ENCODE measurements at places on chromosomes 6 and 20.
A peak's percentile ranks its signal among the peaks of the same experiment; 100 is the strongest.

DNA sequence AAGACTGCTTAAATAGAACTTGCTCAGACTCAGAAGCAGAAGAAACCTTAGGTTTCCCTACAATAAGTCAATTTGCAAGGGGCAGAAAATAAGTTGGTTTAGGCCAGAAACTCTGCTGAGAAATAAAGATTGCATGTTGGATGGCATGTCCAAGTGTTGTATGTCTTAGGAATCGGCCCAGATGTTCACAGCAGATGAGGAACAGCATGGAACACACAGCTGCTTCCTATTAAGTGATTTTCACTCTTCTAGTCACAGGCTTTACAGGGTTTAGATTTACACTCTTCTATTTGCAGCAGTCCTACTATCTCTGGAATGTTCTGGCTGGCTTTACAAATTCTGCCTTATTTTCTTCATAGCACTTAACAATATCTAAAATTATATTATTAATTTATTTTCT is 3.2 kb downstream of the ZKSCAN4 start:
- DNase-seq: no peak

GRCh38 chr6:1809291-1809988 is 199.7 kb downstream of the FOXC1 start:
- DNase-seq: no peak

DNA sequence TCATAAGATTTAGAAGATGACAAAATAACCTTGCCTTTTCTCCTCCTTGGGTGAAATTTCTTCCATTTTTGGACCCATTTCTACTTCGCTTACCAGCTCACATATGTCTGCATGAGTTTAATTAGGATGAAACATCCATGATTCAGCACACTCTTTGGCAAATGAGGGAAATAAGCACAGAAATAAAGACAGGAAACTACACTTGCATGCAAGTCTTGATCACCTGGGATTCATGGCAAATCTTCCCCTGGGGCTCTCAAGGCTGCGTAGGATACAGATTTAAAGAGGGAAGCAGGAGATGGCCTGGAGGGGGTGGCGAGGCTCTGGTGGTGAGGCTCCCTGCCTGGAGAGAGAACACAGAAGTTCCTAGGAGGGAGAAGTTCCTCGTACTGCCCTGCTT is 147.8 kb downstream of the EDN3 start:
- no peak for DNase-seq

DNA sequence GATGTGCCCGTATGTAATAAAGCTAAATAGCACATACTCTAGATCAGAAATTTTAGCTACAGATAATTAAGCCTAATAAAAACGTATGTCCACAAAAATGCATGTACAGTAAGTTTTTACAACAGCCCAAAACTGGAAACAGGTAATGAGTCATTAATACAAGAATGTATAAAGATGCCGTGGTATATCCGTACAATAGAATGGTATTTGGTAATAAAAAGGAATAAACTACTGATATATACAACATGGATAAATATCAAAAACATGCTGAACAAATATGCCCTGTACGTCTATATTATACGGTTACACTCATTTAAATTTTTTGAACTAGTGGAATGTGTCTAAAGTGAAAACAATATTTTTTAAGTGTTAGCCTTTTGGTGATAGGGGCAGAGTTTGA is 128.2 kb upstream of the ADGRB3 start:
- no peak for DNase-seq

GRCh38 chr20:11229772-11230171 is 556.0 kb upstream of the JAG1 start:
- DNase-seq: peak; percentile 60

DNA sequence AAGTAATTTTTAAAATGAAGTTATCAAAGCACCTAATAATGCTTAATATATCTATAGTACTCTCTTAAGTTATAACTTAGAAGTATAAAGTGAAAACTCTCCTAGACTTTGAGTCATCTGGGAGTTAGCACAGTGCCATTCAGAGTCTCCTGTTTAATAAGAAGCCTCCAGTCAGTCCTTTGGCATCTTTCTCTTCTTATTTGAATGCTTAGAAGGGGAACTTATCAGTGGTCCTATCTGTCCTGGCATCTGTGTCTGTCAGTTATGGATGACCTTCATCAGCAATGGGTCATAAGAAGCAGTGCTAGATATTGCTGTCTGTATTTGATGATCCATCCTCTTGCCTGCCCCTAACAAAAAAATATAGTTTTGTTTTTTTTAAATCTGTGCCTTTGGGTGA is 15.2 kb downstream of the TMEM200A start:
- no peak for DNase-seq

DNA sequence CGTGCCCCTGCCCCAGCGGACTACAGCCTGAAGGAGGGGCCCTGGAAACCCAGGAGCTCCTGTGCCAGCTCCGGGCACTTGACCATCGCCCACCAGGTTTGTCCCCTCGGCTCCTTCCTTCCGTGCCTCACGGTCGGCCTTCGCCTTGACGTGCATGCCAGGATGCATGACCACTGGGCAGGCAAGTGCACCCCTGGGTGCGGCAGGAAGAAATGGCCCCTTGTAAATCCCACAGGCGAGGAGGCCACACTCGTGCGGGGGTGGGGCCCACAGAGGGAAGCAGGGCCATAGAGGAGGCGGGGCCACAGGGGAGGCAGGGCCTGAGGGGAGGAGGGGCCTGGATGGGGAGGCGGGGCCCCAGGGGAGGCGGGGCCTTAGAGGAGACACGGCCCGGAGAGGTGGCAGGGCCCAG is 81.7 kb downstream of the YTHDF1 start:
- DNase-seq: no peak

DNA sequence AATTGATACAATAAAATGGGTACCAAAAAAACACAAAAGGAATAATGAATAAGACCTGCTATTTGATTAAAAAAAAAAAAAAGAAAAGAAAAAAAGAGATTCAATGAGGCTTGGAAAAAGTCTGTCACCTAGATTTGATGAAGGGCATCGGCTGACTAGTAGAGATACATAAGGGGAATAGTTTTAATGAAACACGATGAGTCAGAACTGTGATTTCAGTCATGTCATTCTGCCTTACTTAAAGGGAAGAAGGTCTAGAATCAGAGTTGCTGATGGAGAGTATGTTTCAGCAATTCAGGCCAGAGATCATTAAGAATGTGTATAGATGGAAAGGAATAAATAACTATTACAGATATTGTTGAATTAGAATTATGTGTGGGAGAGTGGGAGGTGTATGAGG is 565.9 kb upstream of the RNF217 start:
- DNase-seq: no peak

- peak; percentile 85 for DNase-seq
Observed at GRCh38 chr6:31399589-31400466, 3.6 kb upstream of the MICA start.

DNA sequence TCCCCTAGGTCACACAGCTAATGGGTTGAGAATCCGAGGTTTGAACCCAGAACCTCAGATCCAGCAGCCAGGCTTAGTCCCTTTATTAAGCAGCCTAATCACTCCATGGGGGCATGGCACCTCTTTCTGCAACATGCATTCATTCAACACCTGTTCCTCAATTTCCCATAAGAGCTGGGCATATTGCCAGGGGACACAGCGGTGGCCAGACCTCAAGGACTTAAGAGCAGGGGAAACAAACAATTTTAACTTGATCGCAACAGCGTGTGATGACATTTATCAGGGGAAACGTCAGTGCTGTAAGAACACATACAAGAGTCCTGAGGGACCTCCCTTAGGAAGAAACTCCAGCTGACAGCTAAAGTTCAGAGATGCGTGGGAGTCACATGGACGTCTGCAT is 267.4 kb upstream of the CDH4 start:
- no peak for DNase-seq

- no peak for DNase-seq
Observed at GRCh38 chr6:36519352-36519751, 27.9 kb downstream of the STK38 start.

- no peak for DNase-seq
Observed at GRCh38 chr20:2385496-2385895, 4.8 kb downstream of the TGM6 start.

DNA sequence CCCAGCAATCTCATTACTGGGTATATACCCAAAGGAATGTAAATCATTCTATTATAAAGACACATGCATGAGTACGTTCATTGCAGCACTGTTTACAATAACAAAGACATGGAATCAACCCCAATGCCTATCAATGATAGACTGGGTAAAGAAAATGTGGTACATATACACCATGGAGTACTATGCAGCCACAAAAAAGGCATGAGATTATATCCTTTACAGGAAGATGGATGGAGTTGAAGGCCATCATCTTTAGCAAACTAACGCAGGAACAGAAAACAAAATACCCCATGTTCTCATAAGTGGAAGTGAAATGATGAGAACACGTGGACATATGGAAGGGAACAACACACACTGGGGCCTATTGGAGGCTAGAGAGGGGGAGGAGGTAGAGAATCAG is 115.7 kb downstream of the NUS1 start:
- no peak for DNase-seq

DNA sequence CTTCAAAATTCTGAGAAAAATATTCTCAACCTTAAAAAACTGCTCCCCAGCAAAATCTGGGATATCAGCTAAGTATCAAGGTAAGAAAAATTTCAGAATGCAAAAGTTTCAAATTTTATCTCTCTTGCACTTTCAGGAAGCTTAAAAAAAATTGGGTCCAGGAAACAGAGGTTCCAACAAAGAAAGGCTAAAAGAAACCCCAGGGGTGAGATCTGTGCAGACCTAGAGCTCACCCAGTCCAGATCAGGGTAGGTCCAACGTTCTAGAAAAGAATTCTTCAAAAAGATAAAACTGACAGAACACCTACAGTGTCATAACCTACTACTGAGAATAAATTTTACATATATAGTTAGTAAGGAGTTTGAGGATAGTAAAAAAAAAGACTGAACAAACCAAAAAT is 23.5 kb downstream of the ILRUN start:
- no peak for DNase-seq

DNA sequence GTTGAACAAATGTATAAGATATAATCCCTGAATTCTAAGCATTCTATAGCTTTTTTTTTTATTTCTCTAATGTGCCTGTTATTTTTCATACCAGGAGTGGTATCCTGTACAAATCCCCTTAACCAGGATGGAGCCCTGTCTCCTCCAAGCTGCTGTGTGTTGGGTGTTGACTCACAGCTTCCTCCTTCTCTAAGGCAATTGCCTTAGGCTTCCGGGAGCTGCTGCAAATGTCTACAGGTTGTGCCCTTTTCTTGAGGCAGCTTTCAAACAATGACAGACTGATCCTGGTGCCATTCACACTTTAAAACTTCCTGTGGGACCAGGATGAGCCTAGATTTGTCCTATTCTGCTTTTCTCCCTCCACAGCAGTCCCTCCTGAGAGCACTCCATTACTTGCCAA is 173.2 kb downstream of the BTBD3 start:
- DNase-seq: no peak

GRCh38 chr6:105280033-105280432 is 100.2 kb upstream of the POPDC3 start:
- no peak for DNase-seq

All from amniotic stem cell (primary cell).